Stimulated activated CD8-positive, alpha-beta memory T cell treated with anti-CD3 and anti-CD28 coated beads, Interleukin-7, amount 100 ng/mL, for 1 hour (primary cell): ENCODE measurements at places on chromosomes 5 and 9.

GRCh38 chr9:124790801-124791505 lies 14.0 kb downstream of the OLFML2A start:
- DNase-seq, result no peak

- DNase-seq, result peak; percentile 99
Measured at GRCh38 chr9:4679268-4680172, at the start of gene CDC37L1. CDC37L1 (plus strand) TSS chr9:4679569; CDS start chr9:4679768, 199 bp downstream.

DNA sequence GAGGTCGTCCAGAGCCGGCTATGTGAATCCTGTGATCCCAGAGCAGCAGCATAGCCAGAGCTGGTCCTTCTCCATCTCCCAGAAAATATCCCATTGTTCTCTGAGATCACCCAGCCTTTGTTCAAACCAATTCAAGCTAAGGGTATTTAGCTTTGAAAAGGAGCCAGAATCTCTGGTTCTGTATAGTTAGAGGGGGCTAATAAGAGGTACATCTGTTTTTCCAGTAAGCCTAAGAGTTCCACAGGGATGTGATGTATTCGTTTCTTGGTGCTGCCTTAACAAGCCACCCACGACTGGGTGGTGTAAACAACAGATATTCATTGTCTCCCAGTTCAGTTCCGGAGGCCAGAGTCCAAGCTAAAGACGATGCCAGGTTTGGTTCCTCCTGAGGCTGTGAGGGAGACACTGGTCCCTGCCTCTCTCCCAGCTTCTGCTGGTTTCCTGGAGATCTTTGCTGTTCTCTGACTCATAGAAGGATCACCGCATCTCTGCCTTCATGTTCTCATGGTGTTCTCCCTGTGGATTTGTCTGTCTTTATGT lies 344.8 kb downstream of the MTRR start:
- no peak for DNase-seq

DNA sequence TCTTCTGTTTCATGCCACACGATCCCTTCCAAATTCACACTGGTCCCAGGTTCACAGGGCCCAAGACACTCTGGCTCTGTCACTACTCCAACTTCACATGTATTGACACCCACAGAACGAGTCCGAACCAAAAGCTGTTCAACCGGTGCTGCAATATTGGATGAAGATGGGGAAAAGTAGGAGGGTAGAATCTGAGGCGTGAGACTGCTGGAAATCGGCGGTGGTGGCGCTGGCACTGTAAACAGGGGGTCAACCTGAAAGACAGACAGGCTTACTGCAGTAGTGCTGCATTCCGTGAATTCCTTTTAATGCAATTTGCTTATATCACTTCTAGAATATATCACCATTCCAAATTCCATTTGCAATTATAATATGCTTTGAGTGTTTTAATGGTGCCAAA lies 45.4 kb downstream of the ZNF608 start:
- no peak for DNase-seq

DNA sequence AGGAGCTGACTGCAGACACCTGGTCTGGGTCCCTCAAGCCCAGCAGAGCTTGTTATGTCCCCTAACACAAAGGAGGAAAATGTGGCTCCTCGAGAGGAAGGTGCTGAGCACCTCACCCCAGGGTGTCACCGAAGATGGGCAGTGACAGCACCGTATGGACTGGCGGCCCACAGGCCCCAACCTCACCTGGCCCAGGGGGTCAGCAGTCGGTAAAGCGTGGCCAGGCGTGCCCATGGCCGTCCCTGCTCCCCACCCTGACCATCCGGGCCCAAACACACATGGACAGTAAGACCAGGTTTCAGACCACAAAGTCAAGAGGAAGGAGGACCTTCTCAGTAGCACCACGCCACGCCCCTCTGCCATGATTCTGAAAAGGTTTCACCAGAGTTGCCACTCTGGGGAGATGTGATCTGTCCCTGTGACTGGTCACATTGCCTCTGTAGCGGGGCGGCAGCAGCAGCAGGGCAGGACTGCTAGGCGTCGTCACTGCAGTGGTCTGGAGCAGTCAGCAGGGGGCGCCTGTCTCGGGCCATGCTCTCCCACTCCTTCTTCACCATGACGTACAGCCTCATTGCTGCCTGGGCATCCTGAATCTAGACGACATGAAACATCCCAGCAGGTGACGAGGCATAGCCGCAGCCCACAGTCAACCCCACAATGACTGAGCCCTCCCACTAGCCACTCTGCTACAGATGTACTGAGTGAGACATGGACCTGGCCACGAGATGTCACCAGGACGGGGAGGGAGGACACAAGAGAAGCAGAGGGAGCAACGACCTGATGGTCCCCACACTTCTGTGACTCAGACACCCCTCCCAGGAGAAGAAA lies 11.1 kb downstream of the REXO4 start:
- DNase-seq, result peak; percentile 55

DNA sequence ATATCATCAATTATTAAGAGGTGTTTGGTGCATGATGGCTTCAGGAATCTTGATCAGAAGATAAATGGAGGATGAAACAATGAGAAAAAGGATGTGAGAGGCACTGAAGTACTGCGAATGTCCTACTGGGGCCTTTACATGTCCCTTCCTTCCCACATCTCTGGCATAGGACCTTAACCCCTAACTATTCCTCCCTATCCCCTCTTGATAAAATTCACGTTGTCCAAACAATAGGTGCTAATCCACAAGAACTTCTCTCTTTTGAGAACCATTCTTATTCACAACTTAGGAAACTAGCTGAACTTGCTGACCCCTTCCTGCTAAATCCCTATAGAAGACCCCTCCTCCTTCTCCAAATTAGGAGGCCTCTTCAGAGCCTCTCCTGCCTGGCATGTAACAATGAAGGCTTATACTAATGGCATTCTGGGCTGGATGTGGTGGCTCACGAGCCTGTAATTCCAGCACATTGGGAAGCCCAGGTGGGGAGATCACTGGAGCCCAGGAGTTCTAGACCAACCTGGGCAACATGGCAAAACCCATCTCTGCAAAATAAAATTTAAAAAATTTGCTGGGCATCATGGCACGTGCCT lies 276.5 kb upstream of the SMARCA2 start:
- no peak for DNase-seq

DNA sequence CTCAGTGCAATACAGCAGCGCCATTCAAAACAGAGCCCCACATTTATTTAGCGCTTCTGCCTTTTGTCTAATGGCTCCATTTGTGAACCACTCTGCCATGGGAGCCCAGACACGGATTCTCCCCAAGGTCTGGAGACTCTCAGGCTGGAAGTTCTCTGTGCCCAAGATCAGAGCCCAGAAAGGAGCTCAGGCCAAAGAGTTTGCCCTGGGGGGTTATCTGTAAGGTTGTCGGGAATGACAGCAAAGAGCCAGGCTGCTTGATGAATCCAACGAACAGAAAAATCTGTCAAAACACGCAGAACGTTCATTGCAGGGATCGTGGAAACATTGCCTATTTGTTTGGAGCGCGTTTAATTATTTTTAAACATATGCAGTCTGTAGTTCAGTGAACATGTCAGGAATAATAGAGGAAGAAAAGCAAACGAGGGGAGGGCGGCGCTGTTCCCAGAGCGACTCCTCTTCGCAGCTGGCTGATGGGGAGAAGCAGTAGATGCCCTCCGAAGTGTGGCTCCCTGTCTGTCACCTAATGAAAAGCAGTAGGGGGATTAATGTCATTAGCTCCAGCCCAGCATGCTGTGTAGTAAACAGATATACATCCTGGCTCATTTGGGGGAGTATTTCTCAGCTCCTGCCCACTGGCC lies 464.9 kb upstream of the MPDZ start:
- DNase-seq, result no peak

DNA sequence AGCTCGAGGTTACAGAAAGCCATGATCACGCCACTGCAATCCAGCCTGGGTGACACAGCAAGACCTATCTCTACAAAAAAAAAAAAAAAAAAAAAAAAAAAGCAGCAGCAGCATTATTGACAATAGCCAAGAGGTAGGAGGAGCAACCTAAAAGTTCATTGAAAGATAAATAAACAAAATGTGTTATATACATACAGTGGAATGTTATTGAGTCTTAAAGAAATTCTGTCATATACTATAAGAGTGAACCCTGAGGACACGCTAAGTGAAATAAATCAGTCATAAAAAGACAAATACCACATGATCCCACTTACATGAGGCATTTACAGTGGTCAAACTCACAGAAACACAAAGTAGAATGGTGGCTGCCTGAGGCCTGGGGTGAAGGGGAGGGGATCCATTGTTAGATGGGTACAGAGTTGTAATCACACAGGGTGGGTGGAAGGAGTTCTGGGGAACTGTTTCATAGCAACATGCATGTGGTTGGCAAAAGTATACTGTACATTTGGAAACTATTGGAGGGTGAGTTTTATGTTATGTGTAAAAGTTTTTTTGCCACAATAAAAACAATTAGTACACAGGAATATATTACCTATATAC lies 77.2 kb downstream of the MLLT3 start:
- DNase-seq, result no peak

- no peak for DNase-seq
Measured at GRCh38 chr5:141494761-141495452, 6.0 kb downstream of the PCDHGC5 start.

- no peak for DNase-seq
Measured at GRCh38 chr9:89426384-89426961, 71.4 kb downstream of the SEMA4D start.

- no peak for DNase-seq
Measured at GRCh38 chr5:124065508-124065907, 553.5 kb downstream of the CSNK1G3 start.

DNA sequence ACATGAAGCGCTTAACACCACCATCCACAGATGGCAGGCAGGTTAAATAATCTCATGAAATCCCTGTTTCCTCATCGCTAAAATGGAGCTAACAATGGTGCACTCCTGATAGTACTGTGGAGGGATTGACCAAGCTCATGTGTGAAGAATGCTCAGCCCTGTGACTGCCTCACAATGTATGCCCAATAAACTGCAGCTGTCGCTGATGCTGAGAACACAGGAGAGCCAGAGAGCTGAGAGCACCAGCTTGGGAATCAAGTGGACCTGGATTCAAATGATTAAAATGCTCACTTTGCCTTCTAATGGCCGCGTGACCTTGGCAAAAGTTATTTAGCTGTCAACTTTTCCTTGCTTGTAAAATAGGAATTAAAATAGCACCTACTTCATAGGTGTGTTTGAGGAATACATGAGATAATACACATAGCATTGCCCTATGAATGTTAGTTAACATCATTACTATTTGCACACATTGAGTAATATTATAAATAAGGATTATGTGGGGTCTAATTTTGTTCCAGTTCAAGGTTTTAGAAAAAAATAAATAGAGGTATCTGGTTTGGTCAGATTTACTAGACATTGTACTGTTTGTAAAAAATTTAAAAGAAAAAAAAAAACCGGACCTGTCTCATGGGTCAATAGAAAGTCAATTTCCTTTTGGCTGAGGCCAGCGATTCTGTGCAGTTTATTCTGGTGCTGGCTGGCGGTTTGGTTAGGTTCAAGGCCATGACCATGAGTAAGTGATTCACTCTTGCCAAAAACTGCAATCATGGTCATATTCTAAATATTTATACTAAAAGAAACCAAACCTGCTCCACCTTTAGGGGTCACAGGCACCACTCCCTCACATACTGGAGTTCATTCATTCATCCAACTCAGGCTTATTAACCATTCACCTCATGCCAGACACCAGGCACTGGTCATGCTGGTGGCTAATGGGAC lies 101.3 kb downstream of the SH3TC2 start:
- no peak for DNase-seq

DNA sequence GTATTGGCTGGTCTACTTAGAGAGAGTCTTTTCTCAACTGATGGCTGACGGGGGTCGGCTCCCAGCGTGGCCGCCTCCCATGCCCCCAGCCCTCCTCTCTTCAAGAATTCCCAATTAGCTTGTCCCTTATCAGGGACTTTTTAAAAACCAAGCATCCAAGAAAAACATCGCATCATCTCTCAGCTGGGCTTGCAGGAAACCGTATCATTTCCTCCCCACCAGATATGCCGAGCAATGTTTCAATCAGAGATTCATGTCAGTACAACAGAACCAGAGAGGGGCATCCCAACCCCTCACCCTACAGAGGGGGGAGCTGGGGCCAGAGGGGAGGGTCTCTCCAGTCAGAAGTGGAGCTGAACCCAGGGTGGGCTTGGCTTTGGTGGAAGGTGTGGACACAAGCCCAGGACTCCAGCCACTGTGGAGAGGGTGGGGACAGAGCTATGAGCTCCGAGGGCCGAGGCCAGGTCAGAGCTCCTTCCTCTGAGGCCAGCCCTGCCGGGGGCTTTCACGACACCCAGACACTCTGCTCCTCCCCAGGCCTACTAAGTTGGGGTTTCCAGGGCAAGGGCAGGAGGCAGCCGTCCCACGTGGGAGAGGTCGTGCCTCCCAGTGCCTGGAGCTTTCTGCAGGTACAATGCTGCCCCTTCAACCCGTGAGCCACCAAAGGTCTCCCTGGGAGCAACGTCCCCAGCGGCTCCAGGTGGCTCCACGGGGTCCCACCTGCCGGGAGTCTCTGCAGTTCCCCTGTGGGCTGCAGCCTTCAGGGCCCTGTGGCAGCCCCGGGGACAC lies 39.0 kb upstream of the TMEM250 start:
- DNase-seq, result no peak

DNA sequence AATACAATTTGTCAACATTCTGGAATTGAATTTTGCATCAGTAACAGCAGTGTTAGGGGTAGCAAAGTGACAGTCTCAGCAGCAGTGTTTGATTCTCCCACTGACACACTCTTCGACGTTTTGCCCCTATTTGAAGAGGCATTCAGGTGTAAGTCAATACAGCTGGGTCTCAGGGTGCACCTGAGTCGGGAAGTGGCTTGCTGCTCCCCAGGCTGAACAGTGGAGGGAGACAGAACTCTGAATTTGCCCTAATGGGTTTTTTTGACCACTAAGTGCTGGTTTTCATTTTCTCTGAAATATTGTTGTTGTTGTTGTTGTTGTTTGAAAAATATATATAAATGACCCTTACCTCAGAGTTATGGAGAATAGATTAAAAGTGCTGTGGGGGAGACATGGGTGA lies 223.2 kb downstream of the TLR4 start:
- no peak for DNase-seq

- DNase-seq, result no peak
Measured at GRCh38 chr9:38035873-38036272, 33.2 kb downstream of the SHB start.

- no peak for DNase-seq
Measured at GRCh38 chr9:72132052-72132451, 17.2 kb upstream of the GDA start.

DNA sequence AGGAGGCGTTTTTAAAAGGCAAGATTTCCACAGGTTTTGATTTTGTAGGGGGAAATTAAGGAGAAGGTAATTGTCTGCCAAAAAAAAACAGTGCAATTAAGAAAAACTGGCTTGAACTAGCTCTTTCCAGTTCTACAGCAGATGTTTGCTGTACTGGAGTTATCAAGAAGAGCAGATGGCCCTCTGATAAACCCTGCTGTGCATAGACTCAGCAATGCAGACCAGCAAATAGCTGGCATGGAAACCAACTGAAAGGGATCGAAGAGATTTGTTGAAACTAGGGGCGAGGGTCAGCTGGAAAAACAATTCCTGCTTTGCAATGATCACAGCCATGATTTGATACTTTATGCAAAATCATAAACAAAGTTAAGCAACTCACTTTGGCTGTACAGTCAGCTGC lies 17.8 kb upstream of the BHMT start:
- DNase-seq, result no peak
